ENCODE measurements at places on chromosomes 6 and 20.

DNA sequence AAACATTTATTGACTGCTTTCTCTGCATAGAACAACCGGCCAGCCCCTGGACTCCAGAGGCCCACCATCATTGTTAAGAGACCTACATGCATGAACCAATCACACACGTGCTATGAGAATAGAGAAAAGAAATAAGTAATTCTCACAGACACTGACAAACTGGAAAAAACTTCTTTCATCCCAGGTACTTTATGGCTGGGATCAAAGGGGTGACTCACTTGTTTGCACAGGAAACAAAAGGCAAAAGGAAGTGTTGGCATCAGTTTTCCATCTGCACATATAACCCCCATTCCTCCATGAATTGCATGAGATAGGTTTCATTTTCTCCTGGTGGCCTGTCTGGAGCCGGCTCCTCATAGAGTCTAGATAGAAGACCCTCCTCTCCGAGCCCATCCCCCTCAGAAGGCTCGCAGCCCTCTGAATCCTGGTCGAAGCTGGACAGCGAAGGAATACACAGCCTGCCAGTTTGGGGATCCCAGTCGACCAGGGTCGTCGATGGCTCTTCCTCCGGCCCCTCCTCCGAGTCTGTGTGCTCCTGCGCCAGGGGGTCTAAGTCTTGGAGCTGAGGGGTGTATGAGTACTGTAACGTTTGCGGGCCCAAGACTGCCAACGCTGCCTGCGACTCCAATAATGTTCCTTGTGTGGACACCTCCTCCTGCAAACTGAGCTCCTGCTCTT lies 43.3 kb downstream of the IL20RA start:
- DNase-seq = no peak

- no peak for DNase-seq
Observed at GRCh38 chr6:17292600-17293133, 11.5 kb downstream of the RBM24 start.

- no peak for DNase-seq
Observed at GRCh38 chr20:38754924-38755323, 6.7 kb downstream of the ACTR5 start.

- DNase-seq = no peak
Observed at GRCh38 chr6:21749754-21750153, 156.2 kb downstream of the SOX4 start.

DNA sequence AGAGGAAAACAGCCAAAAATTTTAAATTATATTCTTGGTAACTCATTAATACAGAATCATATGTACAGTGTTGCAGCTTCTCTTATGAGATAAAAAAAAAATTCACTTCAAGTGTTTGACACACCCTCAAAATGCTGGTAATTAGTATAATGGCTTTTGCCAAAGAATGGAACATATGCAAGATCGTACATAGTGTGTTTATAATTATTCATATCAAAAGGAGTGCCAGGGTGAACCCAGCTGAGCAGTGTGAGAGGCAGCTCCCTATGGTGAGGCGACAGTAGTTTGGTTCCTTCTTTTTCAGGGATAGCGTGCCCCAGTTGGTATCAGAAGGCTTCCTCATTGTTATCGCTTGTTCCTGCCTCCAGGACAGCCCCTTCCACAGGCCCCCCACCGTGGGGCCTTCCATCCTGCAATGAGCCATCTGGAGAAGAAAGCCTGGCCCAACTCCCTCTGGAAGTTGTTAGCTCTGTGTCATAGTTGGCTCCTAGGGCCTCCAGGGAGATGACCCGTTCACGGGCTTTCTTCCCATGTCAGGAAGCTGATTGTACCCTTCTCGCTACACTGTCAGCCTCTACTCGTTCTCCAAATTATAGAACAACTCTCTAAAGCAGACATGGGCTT lies 150.7 kb downstream of the FRK start:
- no peak for DNase-seq

GRCh38 chr20:63082308-63082938 lies 75.7 kb upstream of the BHLHE23 start:
- peak; percentile 53 for DNase-seq

GRCh38 chr6:91243436-91243835 lies 656.6 kb upstream of the MAP3K7 start:
- no peak for DNase-seq

DNA sequence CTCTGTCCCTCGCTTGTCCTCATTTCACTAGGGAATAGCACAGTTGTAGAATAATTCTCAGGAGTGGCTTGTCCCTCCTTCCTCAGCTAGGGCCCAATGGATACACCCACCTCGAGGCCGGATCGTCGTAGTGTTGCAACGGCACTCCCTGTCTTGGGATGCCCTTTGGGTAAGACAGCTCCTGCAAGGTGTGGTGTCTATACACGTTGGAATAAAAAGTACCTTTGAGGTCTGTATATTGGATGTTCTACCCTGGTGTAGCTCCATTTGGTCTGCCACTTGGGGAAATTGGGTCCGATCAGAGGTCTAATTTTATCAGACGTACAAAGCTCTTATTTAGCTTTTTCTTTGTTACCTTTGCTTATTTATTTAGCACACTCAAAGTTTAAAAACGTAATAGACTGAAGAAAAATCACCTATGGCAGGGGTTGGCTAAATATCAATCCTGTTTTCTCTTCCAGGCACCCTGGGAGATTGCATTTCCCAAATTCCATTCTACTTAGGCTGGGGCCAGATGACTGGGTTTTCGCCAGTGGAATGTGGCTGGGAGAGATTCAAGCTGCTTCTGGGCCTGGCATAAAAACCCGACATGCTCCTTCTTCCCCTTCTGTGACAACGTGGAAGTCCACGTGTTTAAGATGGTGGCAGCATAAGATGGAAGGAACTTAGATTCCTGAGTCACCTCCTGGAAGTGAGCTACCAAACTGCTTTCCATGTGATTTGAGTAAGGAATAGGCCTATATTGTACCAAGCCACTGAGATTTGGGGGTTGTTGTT lies 82.3 kb upstream of the CD83 start:
- DNase-seq = no peak

DNA sequence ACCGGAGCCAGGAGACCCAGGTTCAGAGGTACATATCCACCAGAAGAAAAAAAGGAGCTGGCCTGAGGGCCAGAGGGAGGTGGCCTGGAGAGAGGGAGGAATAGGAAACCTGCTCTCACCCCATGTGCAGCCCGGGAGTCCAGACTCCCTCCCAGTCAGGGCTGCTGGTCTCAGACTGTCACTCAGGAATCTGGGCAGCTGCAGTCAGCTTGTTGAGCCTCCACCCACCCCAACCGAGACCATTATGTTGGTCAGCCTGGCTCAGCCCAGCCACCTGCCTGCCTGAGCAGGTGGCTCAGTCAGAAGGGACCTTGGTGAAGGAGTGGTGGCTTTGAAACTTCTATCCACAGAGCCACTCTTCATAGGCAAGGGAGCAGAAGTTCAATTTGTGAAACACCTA lies 53.3 kb upstream of the EPB41L1 start:
- no peak for DNase-seq

All from germinal center (tissue), 1 donor.